ENCODE measurements at places on chromosomes 5 and 9.

- DNase-seq, result no peak
Measured at GRCh38 chr5:106940986-106941385, 729.8 kb downstream of the EFNA5 start.

GRCh38 chr5:644971-645370, 32.8 kb downstream of the CEP72 start:
- no peak for DNase-seq

- DNase-seq, result no peak
Measured at GRCh38 chr9:136542241-136543040, 3.4 kb downstream of the NOTCH1 start.

DNA sequence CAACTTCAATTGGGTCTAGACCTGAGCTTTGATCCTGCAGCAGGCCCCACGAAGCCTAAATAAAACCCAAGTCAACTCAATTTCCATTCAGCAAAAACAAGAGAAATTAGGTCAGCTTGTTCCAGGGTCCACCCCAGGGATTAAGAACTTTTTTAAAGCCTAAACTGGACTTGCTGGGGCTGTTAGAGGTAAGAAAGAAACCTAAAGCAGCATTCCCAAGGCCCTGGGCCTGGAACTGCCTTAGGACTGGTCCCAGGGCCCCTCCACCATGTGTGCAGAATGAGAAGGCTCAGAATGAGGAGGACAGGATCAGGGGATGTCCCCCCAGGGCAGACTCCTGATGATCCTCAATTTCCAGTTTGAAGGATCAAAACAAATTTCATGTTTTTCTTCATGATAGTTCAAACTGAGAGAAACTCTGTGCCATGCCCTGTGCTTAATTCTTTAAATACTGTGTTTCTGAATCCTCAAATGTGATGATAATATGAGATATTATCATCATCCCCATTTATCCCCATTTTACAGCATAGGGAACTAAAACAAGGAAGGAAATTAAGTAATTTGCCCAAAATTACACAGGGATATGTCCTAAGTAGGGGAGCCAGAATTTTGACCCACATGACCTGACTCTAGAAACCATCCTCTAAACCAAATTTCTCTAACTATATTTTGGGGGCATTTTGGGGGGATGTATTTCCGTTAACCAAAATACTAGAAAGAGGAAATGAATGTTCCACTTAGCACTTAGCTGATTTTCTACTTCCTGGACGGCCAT, 64.5 kb downstream of the DENND1A start:
- DNase-seq, result no peak

DNA sequence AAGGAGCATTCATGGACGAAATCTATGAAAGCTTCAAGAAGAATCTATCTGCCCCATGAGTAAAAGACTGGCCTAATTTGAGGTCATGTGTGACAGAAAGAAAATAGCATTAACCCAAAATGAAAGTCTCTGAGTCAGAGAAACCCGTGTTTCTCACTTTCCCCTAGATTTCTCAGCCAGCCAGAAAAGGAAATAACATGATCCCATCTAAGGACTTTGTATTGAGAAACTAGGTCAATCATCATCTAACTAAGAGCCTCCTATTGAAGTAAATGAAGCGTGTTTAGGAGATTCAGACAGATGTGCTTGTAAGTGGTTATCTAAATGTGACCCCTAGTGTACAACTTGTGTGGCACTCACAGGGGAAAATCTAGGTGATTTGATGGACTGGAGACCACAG, 77.3 kb upstream of the ZNF366 start:
- no peak for DNase-seq

DNA sequence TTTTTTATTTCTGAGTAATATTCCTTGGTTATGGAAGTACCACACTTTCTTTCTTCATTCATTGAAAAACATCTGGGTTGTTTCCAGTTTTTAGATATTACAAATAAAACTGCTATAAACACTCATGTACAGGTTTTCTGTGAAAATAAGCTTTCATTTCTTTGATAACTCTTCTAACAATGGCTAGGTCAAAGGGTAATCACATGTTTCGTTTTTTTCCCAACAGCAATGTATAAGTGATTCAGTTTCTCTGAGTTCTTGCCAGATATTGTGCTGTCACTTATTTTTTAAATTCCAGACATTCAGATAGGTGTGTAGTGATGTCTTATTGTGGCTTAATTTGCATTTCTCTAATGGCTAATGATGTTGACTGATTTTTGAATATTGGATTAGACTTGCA, 16.7 kb upstream of the TNPO1 start:
- no peak for DNase-seq

DNA sequence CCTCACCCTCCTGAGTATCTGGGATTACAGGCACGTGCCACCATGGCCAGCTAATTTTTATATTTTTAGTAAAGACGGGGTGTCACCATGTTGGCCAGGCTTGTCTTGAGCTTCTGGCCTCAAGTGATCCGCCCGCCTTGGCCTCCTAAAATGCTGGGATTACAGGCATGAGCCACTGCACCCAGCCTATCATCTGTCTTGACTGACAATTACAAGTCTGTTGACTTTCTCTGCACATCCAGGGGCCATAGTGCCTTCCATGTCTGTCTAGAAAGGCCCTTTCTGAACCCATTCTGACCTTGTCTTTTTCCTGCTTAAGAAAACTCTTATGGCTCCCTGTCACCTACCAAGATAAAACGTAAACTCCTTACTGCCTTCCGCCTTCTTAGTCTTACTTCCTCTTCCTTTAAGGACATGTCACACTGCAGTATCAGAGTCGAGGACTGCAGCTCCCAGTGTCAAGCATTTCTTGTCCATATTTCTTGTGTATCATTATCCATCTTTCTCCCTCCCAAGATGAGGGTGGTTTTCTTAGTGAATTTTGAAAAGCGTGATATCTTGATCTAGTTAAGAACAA, 49.9 kb upstream of the SHB start:
- no peak for DNase-seq

- no peak for DNase-seq
Measured at GRCh38 chr9:27088981-27089380, 20.0 kb upstream of the TEK start.

DNA sequence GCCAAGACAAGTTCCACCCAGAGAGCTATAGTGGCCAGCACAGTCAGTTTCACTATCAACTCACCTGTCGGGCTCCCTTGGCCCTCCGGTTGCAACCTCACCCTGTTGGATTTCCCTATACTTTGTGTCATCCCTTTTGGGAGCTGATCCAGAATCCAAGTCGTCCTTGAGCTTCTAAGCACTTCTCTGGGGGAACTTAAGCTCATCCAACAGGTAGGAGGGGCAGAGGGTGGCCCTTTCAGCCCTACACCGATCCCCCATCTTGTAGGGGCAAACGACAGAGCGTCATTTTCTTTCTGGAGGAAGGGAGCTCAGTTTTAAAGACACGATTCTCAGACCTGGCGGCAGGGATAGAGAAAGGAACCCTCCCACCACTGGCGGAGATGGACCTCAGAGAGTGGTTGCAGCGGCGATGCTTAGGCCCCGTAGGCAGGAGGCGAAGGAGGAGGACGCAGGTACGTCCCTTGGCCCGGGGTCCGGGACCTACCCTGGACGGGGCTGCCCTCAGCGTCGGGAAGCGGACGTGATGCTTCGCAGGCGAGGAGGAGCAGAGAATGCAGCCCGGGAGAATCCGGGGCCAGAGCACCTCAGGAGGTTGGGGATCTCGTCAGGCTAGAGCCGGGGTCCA, 519 bp downstream of the ZER1 start:
- DNase-seq, result no peak

DNA sequence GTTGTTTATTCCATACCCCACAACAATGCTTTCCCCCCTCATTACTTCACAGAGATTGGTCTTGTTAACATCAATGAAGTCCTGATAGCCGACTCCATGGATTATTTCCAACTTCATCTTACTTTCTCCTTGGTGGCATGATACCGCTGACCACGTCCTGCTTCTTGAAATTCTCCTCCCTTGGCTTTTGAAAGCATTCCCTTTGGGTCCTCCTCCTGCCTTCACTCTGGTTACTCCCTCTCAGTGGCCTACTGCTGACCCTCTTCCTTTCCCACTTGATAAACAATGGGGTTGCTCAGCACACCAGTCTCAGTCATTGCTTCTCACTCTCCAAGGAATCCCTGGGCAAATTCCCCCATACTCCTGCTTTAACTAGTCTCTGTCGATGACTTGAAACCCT, 283.9 kb downstream of the SEC61B start:
- DNase-seq, result no peak

GRCh38 chr9:19119246-19119645, 8.0 kb downstream of the PLIN2 start:
- no peak for DNase-seq

Measured in DMS 273 treated with DMSO at 0.1 percent for 48 hours (cell line).